ENCODE measurements at places on chromosomes 6 and 20.

- no peak for DNase-seq
These were observed 20.0 kb upstream of the ARMC12 start for GRCh38 chr6:35716798-35717197.

GRCh38 chr6:79787626-79788025 is 156.5 kb downstream of the SH3BGRL2 start:
- DNase-seq = no peak

DNA sequence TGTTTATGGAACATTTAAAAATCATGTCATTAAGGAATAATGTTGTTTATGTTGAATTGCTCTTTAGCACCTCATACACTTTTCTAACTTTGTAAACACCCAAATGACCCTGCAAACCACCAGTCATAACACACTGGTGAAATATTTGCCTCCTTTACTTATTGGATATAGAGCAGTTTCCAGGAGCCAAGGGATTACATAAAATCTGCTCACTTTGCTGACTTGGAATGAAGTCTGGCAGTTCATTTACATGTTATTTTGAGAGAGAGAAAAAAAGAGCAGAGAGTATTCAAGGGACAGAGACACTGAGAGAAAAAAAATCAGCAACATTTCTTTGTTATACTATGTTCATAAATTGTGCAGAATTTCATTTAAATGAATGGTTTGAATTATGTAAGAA is 46.6 kb upstream of the DEFB112 start:
- DNase-seq = no peak

DNA sequence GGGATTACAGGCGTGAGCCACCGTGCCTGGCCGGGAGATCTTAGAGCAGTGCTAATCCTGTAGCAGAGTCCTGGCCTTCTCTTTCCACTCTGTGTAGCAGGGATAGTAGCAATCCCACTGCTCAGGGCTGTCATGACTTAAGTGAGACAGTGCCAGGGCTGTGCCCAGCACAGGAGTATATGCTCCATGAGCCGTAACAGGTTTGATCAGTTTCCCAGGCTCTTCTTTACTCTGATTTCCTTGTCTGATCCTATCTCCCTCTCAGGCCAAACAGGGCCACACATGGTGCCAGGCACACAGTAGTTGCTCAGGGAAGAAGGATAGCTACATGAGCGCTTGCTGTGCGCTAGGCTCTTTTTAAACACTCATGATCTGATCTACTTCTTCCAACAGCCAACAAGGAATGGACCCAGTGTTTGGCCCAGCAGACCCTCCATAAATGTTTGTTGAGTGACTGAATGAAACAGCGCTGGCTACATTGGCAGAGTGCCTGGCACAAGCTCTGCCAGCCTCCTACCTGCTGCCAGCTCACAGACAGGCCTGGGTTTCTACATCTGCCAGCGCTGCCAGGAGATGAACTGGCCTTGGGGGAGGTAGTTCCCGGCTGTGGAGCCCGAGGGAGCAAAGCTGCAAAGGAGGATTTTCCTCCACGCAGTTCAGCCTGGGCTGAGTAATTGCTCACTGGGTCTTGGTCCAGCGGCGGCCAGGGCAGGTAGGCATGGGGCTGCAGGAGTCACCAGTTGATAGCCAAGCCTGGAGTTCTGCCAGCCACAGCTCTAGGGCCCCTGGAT is 36.9 kb downstream of the SNAI1 start:
- DNase-seq = no peak

GRCh38 chr20:15916623-15917022 is 656.6 kb downstream of the KIF16B start:
- no peak for DNase-seq
